ENCODE measurements at places on chromosomes 16 and 17. TPM values are rescaled to one million over a fixed set of nuclear protein-coding genes. Genes with fewer than 3 reads are reported as not detected.

GRCh38 chr17:50794361-50794760 lies 27.0 kb upstream of the ANKRD40CL start:
- no peak for DNase-seq

GRCh38 chr16:79101491-79101890 lies 499.0 kb downstream of the MAF start:
- no peak for DNase-seq

GRCh38 chr17:17568772-17569195 lies 22.7 kb downstream of the PEMT start:
- peak; percentile 51 for DNase-seq

The PERCC1 gene
- not detected for total RNA-seq

The MYH3 gene
- 1.1 TPM for total RNA-seq

The PMFBP1 gene
- total RNA-seq = not detected

GRCh38 chr17:77474292-77474988 lies 333.7 kb downstream of the SEC14L1 start:
- DNase-seq = peak; percentile 52

DNA sequence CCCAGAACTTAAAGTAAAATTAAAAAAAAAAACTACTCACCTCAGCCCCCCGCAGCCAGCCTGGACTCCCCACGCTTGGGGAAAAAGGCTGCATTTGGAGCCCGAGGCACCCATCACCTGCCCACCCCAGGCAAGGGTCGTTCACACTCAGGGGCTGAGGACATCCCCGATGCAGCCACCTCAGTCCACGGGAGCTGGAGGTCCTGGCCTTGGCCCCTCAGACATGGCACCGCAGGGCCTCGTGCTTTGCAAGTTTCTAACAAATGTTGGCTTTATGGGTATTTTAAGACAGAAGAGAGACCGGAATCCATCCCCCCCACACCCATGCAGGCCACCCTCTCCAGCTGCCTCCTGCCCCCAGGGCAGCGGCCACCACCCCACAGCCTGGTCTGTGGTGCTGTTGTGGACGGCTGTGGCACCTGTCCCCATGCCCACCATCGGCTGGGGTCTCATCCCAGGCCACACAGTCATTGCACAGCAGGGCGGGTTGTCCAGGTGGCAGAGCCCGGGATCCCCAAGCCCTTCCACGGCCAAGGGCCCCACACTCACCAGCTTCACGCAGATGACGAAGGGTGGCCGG lies 116.4 kb upstream of the ZNF750 start:
- no peak for DNase-seq

The FAM171A2 gene
- total RNA-seq = 4.6 TPM
